LHCN-M2 (cell line): ENCODE measurements at places on chromosomes 1 and 21. TPM values are rescaled to one million over a fixed set of nuclear protein-coding genes. Genes with fewer than 3 reads are reported as not detected.

Gene RGS8
- total RNA-seq: not detected in 2 replicates

Gene RHEX
- total RNA-seq: not detected in 2 replicates

Gene TNFRSF8
- total RNA-seq: 0.19 TPM in 1 of 2 replicates, not detected in the other

Gene INKA2
- total RNA-seq: 6.3 and 12.5 TPM in 2 replicates

Gene USP25
- 25.4 and 27.6 TPM in 2 replicates for total RNA-seq

Gene IL19
- total RNA-seq: not detected in 2 replicates
